ENCODE measurements at places on chromosomes 6 and 20.

DNA sequence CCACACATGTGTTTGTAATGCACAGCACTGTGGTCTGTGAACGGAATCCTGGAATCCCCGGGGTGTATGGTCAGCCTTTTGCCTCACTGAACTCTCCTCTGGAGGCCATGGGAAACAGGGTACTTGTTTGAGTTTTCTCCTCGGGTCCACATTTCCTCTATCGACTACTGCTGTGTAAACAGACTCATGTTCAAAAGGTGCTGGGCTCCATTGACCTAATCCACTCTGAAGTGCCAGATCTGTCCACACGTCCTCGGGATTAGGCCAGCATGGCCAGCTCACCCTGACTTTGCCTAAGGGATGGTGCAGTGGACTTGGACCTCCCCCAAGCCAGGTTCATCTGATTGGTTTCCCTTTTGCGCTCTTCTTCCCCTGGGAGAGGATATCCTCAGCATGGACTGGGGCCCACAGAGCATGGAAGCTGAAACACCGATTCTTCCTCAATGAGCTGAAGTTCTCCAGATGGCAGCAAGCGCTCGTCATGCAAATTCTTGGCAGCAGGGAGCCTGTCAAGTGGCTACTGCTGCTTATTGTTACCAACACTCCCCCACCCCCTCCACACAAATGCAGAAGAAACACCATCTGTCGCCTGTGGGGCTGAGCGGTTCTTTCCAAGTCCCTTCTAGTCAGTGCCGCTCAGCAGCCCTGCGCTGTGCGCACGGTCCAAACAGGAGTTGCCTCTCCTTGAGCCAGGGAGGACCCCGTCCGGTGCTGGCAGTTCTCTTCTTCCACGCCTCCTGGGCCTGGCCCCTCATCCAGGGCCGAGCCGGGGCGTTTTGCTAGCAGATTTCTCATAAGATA lies 292.6 kb upstream of the MARCKS start:
- no peak for DNase-seq

GRCh38 chr6:26330859-26331217 lies 34.2 kb upstream of the BTN3A2 start:
- no peak for DNase-seq

DNA sequence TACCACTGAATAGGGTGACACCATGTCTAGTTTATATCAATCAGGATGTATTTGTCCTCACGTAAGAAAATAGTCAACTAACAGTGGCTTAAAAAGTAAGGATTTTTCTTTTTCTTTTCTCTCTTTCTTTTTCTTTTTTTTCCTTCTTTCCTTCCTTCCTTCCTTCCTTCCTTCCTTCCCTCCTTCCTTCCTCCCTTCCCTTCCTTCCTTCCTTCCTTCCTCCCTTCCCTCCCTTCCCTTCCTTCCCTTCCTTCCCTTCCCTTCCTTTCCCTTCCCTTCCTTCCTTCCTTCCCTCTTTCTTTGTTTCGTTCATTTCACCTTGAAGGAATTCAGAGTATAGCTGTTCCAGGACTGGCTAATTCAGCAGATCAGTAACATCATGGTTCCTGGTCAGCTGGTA lies 83.2 kb downstream of the SOX4 start:
- no peak for DNase-seq

DNA sequence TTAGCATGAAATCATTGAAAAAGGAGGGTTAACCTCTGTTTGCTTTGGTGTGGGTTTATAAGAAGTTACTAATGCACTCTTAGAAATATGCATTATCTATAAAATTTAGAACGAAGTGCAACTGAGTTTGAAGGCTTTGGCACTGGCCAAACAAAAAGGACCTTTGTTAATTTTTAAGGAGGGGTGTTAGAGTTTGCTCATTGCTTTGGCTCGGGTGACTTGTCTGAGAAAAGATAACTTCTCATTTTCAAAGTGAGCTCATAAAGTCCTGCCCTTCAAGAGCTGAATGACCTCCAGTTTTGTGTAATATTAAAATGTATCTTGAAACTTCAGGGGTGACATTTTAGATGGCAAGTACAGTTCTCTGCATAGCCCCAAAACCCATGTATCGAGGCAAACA lies 25.9 kb downstream of the NEDD9 start:
- DNase-seq: no peak

DNA sequence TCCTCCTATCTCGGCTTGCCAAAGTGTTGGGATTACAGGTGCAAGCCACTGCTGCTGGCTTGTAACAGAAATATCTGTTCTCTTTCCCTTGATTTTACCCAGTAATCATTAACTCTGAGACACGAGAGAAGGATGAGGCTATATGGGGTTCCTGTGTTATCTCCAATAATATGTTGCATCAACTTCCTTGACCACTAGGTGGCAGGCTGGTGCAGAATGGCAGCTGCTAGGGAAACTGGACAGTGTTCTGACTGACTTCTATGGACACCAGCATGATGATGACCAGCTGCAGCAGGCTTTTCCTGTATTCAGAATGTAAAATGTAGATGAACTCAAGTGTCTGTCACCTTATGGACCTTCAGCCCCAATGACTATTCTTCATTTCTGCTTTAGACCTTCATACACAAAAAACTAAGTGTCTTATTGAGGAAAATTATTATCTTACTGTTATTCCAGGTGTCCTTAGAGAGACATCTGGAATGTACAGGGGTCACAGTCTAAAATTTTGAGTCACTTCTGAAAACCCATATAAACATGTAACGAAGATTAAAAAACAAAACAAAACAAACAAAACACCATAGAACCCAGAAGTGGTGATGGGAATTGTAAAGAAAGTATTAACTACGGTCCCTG lies 20.4 kb upstream of the CD109 start:
- peak; percentile 36 for DNase-seq

DNA sequence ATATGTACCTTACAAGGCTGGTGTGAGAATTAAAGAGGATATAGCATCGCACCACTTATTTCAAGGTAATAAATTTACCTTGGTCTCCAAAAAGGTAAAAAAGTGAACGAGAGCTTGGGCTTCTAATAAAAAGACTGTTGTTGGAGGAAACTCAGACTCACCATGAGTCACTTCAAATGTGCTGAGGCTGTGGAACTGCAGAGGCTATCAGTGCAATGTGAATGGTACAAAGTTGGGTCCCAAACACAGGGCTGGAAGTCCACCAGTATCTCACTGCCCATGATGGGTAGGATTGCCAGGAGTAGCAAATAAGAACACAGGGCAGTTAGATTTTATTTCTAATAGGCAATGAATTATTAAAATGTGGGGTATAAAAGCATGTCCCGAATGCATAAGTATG lies 200.6 kb downstream of the MAFB start:
- no peak for DNase-seq

DNA sequence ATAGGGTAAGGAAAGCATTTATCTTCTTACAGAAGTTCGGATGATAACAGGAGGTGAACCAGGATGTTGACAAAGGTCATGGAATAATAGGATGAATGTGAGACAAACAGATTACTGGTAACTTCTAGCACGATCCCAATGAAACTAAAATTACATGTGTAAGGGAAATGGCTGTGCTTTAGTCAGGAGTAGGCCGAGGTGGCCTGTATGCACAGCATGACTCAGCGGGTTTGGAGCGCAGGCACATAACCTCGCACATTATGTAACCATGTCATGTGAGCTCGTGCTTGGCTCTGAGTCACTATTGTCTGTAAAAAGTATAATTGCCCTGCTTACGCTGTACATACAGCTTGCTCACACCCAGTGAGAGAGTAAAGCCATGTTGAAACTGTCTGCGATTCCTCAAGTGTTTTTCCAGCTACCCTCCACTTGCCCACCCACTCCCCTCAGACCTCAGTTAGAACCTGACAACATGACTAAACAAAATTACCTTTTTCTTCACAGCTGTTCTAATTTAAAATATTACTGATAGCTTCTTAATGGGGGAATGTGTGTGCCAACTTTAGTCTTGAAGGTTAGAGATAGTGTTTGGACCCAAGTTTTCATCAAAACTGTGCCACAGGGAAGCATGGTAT lies 8.2 kb downstream of the CYB5R4 start:
- no peak for DNase-seq

DNA sequence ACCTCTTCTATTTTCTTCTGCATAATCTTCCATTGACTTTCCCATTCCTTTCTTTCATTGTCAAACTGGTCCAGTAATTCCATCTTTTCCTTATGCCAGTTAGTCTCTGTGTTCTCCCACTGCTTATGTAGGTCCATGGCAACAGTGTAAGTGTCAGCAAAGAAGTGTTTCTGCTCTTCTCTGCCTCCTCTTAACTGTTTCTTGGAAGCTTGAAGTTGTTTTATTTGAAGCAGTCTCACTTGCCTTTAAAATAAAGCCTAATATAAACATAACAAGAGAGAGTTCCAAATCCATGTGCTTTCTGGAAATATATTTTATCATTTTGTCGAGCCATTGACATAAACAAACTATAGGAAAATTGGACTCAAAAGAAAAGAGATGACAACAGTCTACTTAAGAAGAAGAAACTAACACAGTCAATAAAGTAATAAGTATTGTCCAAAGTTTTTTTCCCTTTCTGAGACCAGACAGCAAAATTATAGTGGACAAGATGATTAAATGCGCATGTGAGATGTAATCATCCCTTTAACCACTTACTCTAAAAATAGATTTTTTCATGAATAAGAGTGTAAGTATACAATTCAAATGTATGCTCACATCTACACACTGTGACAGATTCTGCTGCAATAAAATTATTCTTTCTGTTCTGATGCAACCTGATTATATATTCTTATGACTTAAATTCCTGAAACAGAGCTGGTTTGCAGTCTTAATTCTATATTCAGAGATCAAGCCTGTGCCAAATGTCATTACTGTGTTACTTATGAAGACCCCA lies 5.2 kb downstream of the KIAA0408 start:
- no peak for DNase-seq

GRCh38 chr6:81766482-81767069 lies 14.1 kb upstream of the TENT5A start:
- DNase-seq: no peak

- DNase-seq: no peak
Measured at GRCh38 chr6:97465877-97466561, 183.0 kb upstream of the MMS22L start.

GRCh38 chr20:53826597-53827291 lies 233.1 kb upstream of the ZNF217 start:
- no peak for DNase-seq

GRCh38 chr6:52582996-52583395 lies 6.1 kb upstream of the TRAM2 start:
- DNase-seq: no peak

DNA sequence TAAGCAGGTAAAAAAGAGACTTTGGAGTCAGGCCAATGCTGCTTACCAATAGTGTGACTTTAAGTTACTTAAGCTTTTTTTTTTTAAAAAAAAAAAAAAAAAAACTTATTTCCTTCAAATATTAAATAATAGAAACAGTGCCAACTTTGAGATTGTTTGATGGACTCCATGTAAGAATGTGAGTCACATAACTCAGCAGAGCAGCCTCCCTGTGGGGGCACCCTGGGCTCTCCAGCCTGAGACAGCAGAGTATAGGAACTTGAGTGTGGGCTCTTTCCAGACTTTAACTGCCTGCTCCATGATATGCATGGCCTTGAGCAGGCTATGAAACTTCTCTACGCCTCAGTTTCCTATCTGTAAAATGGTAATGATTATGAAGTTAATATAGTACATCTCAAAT lies 113.3 kb upstream of the SAMD5 start:
- no peak for DNase-seq

DNA sequence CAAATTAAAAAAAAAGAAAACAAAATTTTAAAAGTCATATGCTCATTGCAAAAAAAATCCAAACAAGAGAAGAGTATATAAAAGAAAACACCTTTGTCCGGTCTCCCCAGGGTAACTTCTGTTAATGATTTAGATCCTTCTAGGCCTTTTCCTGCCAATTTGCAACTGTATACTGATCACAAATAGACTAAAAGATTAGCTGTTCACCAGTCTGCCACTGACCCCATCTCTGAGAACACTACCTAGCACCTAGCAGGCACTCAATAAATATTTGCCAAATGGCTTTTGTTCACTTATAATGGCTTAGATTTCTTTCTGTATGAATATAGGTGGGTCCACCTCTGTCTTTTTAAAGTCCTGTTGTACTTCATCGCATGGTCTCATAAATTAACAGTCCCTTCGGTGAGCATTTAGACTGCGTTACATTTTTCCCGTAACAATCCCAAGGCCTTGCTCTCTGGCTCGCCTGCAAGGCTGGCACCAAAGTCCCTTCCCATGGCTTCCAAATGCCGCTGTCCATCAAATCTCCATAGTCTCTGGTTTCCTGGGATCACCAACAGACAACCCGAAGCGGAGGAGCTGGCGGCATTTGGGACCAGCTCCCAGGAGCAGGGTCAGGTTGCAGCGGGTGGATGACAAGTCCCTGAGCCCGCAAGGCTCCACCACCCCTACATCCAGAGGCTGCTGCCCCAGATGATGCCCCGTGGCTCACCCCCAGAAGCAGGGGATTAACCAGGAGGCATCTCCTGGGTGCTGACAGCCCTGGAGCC lies 11.8 kb downstream of the JPH2 start:
- no peak for DNase-seq
